ENCODE measurements at places on chromosomes 1 and 21.

GRCh38 chr1:155064111-155064831 is 731 bp downstream of the EFNA4 start:
- peaks cover 5% of the 10 kb centered on the region for H3K27me3 ChIP-seq
- no peak for DNase-seq
- peaks cover 3% of the 10 kb centered on the region for H3K36me3 ChIP-seq
- H3K4me1 ChIP-seq: peaks cover 29% of the 10 kb centered on the region
- peak overlapping the region; percentile 84 for H3K4me3 ChIP-seq
- H3K27ac ChIP-seq: peak overlapping the region; percentile 6

- H3K36me3 ChIP-seq: no peaks in the 10 kb centered on the region
- H3K4me3 ChIP-seq: no peak overlapping the region
- no peak for DNase-seq
- peaks cover 70% of the 10 kb centered on the region for H3K27me3 ChIP-seq
These were observed 2.7 kb downstream of the RHBG start for GRCh38 chr1:156371553-156372264.

DNA sequence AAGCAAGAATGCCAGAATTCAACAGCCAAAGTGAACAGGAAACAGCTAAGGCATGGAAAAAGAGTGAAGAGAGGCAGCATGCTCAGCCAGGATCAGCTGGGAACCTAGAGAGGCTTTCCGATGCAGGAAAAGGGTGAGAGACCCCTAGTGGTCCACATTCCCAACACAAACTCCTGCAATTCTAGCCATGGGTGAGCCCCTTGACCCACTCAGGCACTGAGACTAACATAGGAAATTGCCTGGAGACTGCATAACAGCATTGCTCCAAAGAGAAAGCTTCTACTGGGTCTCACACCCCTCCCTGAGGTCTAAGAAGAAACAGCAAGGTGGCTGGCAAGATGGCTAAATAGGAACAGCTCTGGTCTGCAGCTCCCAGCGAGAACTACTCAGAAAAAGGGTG is 123.2 kb downstream of the LHX8 start:
- H3K27ac ChIP-seq: no peak overlapping the region
- DNase-seq: no peak
- H3K4me3 ChIP-seq: no peak overlapping the region

DNA sequence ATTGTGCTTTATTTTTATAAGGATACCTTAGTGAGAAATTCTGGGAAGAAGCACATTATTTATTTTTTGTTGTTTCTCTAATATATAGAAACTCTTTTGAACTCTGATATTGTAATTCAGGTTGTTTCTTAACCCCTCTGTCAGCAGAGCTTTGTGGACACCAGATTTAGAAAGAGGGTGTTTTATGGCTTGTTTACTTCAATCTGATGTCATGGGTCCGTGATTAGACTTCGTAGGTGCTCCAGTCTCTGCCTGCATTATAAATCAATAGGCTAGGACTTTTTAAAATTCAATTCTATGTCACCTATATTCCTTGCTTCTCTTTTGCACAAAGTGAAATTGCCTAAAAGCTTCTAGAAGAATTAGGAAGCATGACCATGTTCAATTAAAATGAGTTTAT is 47.3 kb upstream of the CCDC190 start:
- no peaks in the 10 kb centered on the region for H3K36me3 ChIP-seq
- no peaks in the 10 kb centered on the region for H3K4me1 ChIP-seq
- DNase-seq: no peak
- peaks cover 5% of the 10 kb centered on the region for H3K27me3 ChIP-seq
- no peak overlapping the region for H3K27ac ChIP-seq

- no peaks in the 10 kb centered on the region for H3K4me1 ChIP-seq
- no peak overlapping the region for H3K4me3 ChIP-seq
- H3K36me3 ChIP-seq: no peaks in the 10 kb centered on the region
- DNase-seq: no peak
These were observed 108.0 kb downstream of the SGIP1 start for GRCh38 chr1:66641891-66642473.

DNA sequence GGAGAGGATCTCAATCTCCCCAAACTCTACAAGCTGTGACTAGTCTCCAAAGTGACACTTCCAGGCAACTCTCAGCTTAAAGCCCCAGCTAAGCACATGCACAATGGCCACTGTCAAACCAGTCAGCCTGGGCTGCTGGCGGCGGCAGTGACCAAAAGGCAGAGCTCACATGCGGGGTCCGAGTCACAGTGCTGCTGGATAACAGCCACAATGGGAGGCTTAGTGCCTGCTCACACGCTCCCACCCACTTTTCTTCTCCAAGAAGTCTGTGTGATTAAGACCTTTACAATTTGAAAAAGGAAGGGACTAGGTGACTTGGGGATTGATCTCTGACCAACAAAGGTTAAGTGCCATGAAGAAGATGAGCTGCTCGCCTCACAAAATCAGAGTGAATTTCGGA is 16.8 kb downstream of the RIPK4 start:
- no peaks in the 10 kb centered on the region for H3K36me3 ChIP-seq
- H3K27ac ChIP-seq: no peak overlapping the region
- H3K27me3 ChIP-seq: no peaks in the 10 kb centered on the region
- H3K4me3 ChIP-seq: no peak overlapping the region
- no peak for DNase-seq

DNA sequence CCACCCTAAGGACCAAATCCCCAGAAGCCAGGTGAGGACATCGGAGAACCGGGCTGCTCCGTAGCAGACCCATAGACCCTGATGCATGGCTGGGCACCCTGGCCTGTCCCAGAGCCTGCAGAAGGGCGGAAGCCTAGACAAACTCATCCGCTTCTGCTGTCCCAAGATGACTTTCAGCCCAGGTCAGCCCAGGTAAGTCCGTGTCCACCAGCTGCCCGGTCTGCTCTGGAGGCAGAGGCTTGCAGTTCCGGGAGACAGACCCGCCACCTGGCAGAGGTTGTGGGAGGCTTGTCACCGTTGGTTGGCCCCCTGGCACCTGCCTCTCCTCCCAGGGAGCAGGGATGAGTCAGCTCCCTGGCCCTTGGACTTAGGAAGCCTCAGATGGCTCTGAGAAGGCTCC is 22.8 kb upstream of the POFUT2 start:
- no peak overlapping the region for H3K27ac ChIP-seq
- peaks cover 1% of the 10 kb centered on the region for H3K4me1 ChIP-seq
- H3K27me3 ChIP-seq: peaks cover 15% of the 10 kb centered on the region
- no peak overlapping the region for H3K4me3 ChIP-seq
- no peak for DNase-seq

DNA sequence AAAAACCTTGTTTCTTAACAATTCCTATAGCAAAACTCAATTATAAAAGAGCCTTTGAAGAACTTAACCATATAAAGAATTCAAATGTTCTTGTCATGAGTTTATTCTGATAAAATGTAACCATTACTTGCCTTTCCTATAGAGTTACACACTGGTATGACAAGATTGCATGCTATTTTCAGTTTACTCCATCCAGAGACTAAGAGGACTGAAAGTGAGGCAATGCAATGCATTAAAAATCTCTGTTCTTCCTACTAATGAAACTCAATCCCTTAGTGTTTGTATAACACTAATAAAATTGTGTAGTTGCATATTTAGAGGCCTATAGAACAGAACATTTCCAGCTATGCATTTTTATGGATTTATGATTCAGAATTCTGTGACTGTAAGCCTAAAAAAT is 88.1 kb downstream of the COP1 start:
- H3K27me3 ChIP-seq: no peaks in the 10 kb centered on the region
- no peak for DNase-seq
- peaks cover 41% of the 10 kb centered on the region for H3K36me3 ChIP-seq
- H3K4me3 ChIP-seq: no peak overlapping the region
- H3K27ac ChIP-seq: no peak overlapping the region
- peaks cover 2% of the 10 kb centered on the region for H3K4me1 ChIP-seq

GRCh38 chr1:1788646-1789431 is 10.6 kb upstream of the NADK start:
- H3K4me3 ChIP-seq: no peak overlapping the region
- H3K4me1 ChIP-seq: peaks cover 3% of the 10 kb centered on the region
- peaks cover 27% of the 10 kb centered on the region for H3K36me3 ChIP-seq
- no peaks in the 10 kb centered on the region for H3K27me3 ChIP-seq
- no peak overlapping the region for H3K27ac ChIP-seq
- no peak for DNase-seq

- peaks cover 10% of the 10 kb centered on the region for H3K36me3 ChIP-seq
- H3K4me3 ChIP-seq: peak overlapping the region; percentile 99
These were observed 282 bp upstream of the SOD1 start for GRCh38 chr21:31659286-31659535.

- peaks cover 20% of the 10 kb centered on the region for H3K4me1 ChIP-seq
- DNase-seq: no peak
- peak overlapping the region; percentile 93 for H3K4me3 ChIP-seq
- H3K36me3 ChIP-seq: peaks cover 8% of the 10 kb centered on the region
- peak overlapping the region; percentile 84 for H3K27ac ChIP-seq
- no peaks in the 10 kb centered on the region for H3K27me3 ChIP-seq
These were observed 694 bp downstream of the TMEM167B start for GRCh38 chr1:109091078-109091838.

- DNase-seq: no peak
- H3K4me1 ChIP-seq: peaks cover 19% of the 10 kb centered on the region
- no peak overlapping the region for H3K4me3 ChIP-seq
- no peak overlapping the region for H3K27ac ChIP-seq
These were observed 44.7 kb downstream of the ABCG1 start for GRCh38 chr21:42263591-42264131.

- peaks cover 2% of the 10 kb centered on the region for H3K36me3 ChIP-seq
- DNase-seq: no peak
- H3K27ac ChIP-seq: no peak overlapping the region
- no peaks in the 10 kb centered on the region for H3K27me3 ChIP-seq
- H3K4me3 ChIP-seq: no peak overlapping the region
These were observed 34.1 kb downstream of the QSOX1 start for GRCh38 chr1:180188684-180189175.

- H3K4me1 ChIP-seq: peaks cover 5% of the 10 kb centered on the region
- no peak overlapping the region for H3K4me3 ChIP-seq
- no peaks in the 10 kb centered on the region for H3K27me3 ChIP-seq
- H3K36me3 ChIP-seq: no peaks in the 10 kb centered on the region
- no peak for DNase-seq
These were observed 15.1 kb upstream of the PLA2G2E start for GRCh38 chr1:19938472-19938871.

- no peak overlapping the region for H3K4me3 ChIP-seq
- no peak for DNase-seq
- H3K27ac ChIP-seq: no peak overlapping the region
- peaks cover 11% of the 10 kb centered on the region for H3K27me3 ChIP-seq
- H3K36me3 ChIP-seq: no peaks in the 10 kb centered on the region
These were observed 8.8 kb upstream of the TENT5B start for GRCh38 chr1:27021354-27022031.

DNA sequence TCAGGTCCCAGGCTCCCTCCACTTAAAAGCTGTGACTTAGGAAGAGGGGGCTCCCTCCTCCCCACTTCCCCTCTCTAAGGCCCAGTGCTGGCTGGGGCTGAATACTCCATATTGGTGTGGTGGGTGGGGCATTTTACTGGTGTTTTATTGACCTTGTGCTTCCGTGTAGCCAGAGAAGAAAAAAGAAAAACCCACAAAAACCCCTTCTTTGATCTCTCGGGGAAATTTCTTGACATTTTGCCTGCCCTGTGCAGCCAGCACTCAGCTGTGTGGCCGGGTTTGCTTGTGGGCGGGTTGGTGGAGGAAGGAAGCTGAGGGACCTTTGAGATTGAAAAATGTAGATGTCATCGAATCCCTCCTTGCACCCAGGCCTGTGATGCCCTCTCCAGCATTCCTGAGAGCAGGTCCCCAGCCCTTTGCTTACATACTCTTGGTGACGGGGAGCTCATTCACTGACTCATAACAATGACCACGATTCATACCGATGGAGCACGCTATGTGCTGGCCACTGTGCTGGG is 24.8 kb downstream of the TNFRSF8 start:
- peaks cover 31% of the 10 kb centered on the region for H3K4me1 ChIP-seq
- no peaks in the 10 kb centered on the region for H3K27me3 ChIP-seq
- DNase-seq: peak; percentile 69
- H3K36me3 ChIP-seq: peaks cover 12% of the 10 kb centered on the region

DNA sequence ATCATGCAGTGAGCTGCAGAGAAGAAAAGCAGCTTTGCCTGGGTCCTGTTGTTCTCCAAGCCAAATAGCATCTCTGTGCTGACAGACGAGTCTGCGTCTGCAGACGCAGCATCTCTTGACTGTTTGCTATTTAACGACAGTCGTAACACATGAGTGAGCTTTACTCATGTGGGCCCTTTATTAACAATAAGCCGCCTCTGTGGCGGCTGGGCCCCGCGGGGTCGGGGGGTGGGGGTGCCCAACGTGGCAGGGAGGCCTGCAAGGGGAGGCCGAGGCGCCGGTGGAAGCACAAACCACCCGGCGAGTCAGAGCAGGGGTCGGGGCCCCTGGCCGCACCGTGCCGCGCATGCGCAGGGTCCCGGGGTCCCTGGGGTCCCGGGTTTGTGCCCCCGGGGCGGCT is 435.1 kb downstream of the KIF26B start:
- DNase-seq: no peak
- H3K27me3 ChIP-seq: peaks cover 2% of the 10 kb centered on the region
- no peak overlapping the region for H3K27ac ChIP-seq
- no peaks in the 10 kb centered on the region for H3K36me3 ChIP-seq
- no peaks in the 10 kb centered on the region for H3K4me1 ChIP-seq

- DNase-seq: no peak
- no peak overlapping the region for H3K27ac ChIP-seq
- H3K4me1 ChIP-seq: peaks cover 20% of the 10 kb centered on the region
- peaks cover 2% of the 10 kb centered on the region for H3K36me3 ChIP-seq
These were observed 2.6 kb upstream of the ABCB10 start for GRCh38 chr1:229561141-229561540.

GRCh38 chr1:21573971-21574465 is 64.8 kb downstream of the ALPL start:
- H3K4me3 ChIP-seq: no peak overlapping the region
- no peak overlapping the region for H3K27ac ChIP-seq
- no peak for DNase-seq
- H3K36me3 ChIP-seq: no peaks in the 10 kb centered on the region
- H3K27me3 ChIP-seq: peaks cover 16% of the 10 kb centered on the region

- H3K27ac ChIP-seq: no peak overlapping the region
- no peak overlapping the region for H3K4me3 ChIP-seq
- no peaks in the 10 kb centered on the region for H3K36me3 ChIP-seq
- H3K27me3 ChIP-seq: peaks cover 12% of the 10 kb centered on the region
- no peak for DNase-seq
- no peaks in the 10 kb centered on the region for H3K4me1 ChIP-seq
These were observed 7.8 kb downstream of the VANGL2 start for GRCh38 chr1:160407839-160408801.

DNA sequence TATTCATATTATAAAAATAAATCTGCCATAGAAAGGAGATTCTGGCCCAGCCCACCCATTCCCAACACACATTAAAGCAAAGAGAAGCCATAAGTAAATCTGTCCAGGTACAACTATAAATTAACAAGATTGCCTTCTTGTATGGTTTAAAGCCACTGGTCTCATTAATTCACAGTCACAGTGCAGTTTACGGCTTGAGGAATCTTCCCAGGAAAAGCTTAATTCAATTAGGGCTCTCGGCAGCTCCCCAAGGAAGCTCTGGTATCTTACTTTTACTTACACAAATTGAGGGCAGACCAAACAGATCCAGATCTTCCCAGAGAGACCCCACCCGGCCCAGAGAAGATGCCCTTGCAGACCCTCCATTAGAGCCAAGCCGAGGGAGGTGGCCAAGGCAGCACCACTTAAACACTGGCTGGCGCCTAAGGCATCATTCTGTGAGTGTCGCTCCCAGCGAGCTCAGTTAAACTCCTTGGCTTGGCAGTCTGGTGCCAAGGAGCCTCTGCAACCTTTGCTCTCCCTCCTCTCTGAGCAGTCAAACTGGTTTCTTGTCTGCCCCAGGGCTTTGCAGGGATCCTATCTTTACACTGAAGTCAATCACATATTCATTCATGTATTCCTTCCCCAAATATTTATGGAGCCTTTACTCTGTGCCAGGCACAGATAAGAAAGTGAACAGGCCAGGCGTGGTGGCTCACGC is 10.7 kb downstream of the SLC9A1 start:
- no peak overlapping the region for H3K27ac ChIP-seq
- peaks cover 28% of the 10 kb centered on the region for H3K4me1 ChIP-seq
- peaks cover 16% of the 10 kb centered on the region for H3K36me3 ChIP-seq
- no peaks in the 10 kb centered on the region for H3K27me3 ChIP-seq

Data from activated naive CD8-positive, alpha-beta T cell treated with anti-CD3 and anti-CD28 coated beads, Interleukin-2, amount 10 ng/mL, durations not matched to agents 7 days and 5 days (primary cell).